Brain (organoid and tissue), 16 donors: ENCODE measurements at places on chromosomes 16 and 17. TPM values are rescaled to one million over a fixed set of nuclear protein-coding genes. Genes with fewer than 3 reads are reported as not detected.
A peak's percentile ranks its signal among the peaks of the same experiment; 100 is the strongest.

Gene PIRT
- polyA plus RNA-seq: 1.6 TPM

- DNase-seq: peak; percentile 43
These were observed 19.1 kb downstream of the CUEDC1 start for GRCh38 chr17:57935833-57936807.

- peak; percentile 86 for DNase-seq
These were observed 140.0 kb downstream of the CHD9NB start for GRCh38 chr16:52912565-52913173.

GRCh38 chr17:72268431-72268830, 147.6 kb downstream of the SOX9 start:
- no peak for DNase-seq

- no peak for DNase-seq
These were observed 21.9 kb downstream of the PARN start for GRCh38 chr16:14608111-14608566.

Gene ZNF205
- 25.2 TPM for polyA plus RNA-seq

- DNase-seq: no peak
These were observed 29.1 kb downstream of the EFCAB13 start for GRCh38 chr17:47352848-47353247.

DNA sequence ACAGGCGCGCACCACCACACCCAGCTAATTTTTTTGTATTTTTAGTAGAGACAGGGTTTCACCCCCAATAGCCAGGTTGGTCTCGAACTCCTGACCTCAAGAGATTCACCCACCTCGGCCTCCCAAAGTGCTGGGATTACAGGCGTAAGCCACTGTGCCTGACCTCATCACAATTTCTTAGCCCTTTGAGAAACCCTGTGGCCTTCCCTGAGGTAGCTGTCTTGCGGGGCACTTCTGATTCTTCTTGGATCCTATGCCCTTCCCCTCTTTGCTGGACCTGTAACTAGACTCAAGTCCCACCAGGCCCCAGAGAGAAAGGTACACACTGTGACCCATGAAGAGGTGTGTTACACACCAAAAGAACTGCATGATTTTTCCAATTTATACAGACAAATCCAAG, 13.5 kb upstream of the CETP start:
- no peak for DNase-seq
